ENCODE measurements at places on chromosomes 5 and 9.

DNA sequence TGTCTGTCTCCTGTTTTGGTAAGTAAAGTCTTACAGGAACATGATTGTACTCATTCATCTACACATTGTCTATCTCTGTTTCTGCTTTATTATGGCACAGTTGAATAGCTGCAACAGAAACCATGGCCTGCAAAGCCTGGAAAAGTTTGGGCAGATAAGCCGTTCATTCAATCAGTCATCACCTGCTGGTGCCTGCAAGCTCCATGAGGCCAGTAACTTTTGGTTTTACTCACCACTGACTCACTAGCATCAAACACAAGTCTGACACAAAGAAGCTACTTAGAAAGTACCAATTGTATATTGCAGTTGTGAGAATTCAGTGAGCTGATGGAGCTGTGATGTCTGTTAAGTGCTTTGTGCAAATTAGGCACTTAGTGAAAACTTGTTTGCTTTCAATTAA, 373.6 kb upstream of the SGCD start:
- DNase-seq = no peak

- no peak for DNase-seq
Observed at GRCh38 chr5:3343911-3344310, 251.7 kb upstream of the IRX1 start.

- no peak for DNase-seq
Observed at GRCh38 chr9:98809311-98810101, 2.0 kb downstream of the GALNT12 start.

DNA sequence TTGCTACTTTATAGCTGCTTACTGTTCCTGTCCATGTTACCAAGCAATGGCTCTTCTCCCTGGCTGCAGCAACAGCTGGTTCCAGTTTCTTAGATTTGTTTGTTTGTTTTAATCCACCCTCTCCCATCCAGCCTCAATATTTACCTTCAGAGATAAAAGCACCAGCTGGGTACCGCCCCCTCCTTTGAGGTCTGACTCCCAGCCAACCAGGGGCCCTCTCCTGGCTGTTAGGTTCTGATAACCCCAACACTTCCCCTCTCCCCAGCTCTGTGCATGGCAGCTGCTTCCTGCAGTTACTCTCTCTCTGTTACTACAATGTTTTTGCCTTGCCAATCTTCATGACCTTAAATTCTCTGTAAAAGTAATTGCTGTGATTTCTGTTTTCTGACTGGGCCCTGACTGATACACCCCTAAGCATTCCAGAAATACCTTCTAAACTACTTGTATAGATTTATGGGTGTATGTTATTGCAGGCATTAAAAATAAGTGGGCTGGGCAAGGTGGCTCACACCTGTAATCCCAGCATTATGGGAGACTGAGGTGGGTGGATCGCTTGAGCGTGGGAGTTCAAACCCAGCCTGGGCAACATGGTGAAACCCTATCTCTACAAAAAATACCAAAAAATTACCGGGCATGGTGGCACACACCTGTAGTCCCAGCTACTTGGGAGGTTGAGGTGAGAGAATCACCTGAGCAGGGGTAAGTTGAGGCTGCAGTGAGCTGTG, 2.6 kb upstream of the GCNT1 start:
- peak; percentile 23 for DNase-seq

- no peak for DNase-seq
Observed at GRCh38 chr5:17829456-17829855, 195.2 kb downstream of the TAF11L14 start.
